SJSA1 (cell line): ENCODE measurements at places on chromosomes 4 and X.

DNA sequence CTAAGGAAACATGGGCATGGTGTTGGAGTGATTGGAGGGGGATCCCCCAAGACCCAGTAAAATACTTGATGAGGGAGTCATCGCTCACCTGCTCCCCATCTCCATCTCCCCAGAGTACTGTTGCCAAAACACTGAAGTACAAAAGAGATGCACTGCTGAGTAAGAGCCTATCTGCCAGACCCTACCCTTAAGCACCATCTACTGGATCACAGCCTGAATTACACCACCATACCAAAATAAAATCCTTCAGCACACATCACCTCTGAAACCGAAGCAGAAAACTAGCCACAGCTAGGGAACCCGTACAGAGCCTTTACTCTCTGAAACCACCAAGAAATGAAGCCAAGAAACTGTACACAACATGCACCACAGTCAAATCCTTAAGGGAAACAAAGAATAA lies 466.3 kb upstream of the ACTRT1 start:
- no peak for DNase-seq

GRCh38 chr4:89071311-89071710 lies 14.3 kb upstream of the FAM13A start:
- no peak for DNase-seq

GRCh38 chr4:123517176-123517575 lies 120.6 kb downstream of the SPRY1 start:
- DNase-seq, result no peak

DNA sequence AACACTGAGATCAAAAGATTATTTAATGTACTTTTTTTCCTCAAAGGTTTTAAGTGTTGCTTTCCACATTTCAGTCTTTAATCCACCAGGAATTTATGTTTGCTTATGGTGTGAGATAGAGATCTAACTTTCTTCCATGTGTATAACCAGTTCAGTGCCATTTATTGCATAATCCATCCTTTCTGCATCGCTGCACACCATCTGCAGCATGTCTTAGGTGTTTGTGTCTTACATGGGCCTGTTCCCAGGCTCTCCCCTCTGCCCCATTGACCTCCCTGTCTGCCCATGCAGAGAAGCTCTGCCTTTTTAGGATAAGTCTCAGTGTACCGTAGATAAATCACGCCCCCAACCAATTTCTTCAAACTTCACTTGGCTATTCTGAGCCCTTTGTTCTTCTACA lies 30.3 kb downstream of the NSDHL start:
- DNase-seq, result no peak
